Left hindlimb (tissue), 1 donor: ENCODE measurements at places on chromosomes 6 and 20.

DNA sequence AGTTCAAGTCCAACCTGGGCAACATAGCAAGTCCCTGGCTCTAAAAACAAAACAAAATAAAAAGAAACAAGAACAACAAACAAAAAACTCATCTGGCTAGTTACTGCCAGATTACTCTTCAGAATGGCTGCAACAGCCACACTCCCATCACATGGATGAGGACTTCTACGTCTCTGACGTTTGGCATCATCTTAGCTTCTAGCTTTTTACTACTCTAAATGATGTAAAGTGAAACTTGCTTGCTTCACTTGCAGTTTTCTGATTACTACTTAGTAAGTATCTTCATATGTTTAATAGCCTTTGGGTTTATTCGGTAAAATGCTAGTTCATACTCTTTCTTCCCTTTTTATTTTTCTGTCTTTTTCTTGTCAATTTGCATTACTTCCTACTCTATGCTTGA lies 161.1 kb upstream of the CARMIL1 start:
- DNase-seq = no peak

- DNase-seq = no peak
These were observed 77.7 kb upstream of the CLDN20 start for GRCh38 chr6:155186052-155186658.

GRCh38 chr6:121216928-121217327 lies 117.4 kb downstream of the TBC1D32 start:
- no peak for DNase-seq

GRCh38 chr20:25052255-25053194 lies 5.4 kb downstream of the ACSS1 start:
- peak; percentile 42 for DNase-seq

GRCh38 chr6:14386263-14386662 lies 268.7 kb downstream of the CD83 start:
- DNase-seq = no peak

DNA sequence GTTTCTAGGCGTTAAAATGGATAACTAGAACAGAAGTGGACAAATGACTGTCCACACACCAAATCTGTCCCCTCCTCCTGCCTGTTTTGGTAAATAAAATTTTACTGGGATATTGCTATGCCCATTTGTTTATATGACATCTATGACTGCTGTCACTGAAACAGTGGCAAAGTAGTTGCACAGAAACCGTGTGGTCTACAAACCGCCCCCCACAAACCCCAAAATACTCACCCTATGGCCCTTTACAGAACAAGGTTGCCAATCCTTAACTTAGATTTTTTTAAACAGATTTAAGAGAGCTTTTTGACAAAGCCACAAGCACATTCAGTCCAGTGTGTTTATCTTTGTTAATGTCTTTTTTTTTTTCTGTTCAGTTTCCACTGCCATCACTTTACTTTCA lies 137.8 kb downstream of the MTFR2 start:
- DNase-seq = no peak

DNA sequence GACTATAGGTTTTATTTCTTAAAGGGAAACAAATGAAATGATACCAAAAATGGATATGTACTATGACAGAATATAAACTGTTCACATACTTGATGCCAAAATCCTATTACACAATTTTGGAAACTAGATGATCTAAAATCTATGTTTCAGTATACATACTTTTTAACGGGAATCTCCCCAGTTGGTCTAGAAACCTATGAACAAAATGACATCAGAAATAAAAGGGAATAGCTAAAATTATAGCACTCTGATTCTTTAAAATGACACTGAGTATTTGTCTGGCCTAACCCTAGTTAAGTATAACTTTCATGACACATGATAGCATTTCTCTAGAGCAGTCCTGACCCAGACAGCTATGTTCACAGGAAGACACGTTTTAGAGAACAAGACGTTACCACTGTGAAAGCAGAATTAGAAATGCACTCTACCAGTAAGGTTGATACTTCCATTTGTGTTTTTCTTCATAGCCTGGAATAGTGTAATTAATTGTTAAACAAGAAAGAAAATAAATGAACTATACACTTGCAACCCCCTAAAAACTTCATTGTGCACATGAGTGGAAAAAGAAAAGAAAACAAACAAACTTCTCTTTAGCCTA lies 3.3 kb downstream of the OSER1 start:
- DNase-seq = no peak

DNA sequence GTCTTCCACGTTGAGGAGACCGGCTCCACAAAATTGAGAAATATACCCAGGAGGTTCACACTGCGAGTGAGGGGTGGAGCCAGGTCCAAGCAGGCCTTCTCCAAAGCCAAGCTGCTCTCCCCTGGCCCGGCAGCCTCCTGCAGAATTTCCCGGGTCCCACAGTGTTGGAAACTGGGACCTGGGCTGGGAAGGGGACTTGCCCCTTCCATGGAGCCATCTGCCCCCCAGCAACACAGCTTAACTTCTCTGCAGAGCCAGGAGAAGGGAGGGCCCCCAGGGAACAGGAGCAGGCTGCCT lies 35.4 kb downstream of the MDFI start:
- no peak for DNase-seq

GRCh38 chr6:74749211-74750147 lies 456.4 kb downstream of the COL12A1 start:
- no peak for DNase-seq

DNA sequence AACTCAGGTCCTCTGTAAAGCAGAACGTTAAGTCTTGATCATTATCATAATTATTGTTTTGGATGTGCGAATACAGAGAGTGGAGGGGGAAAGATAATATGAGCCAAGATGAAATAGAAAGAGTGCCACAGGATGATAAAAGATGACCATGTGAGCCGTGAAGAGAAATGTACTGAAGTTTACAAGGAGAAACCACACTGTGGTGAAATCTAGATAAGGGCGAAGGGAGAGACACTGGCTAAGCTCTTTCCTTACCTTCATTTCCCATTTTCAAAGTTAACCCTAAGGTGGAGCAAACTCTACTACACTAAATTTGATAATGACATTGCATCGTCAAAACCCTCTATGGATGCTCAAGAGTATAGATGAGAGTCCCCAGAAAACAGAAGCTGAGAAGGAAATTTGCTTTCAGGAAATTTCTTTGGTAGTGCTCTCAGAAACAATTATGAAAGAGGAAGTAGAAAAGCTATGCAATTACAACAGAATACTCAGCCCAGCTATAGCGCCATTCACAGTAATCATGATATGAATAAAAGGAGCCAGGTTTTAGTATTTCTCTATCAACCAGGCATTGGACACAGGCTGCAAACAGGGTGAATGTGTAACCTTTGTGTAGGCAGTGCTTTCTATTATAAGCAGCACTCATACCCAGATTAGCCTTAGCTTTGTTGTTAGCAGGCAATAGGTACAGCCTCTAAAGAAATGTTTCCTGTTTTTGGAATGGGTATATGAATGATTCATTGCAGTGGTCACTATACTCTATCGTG lies 1080.7 kb downstream of the GRIK2 start:
- no peak for DNase-seq

DNA sequence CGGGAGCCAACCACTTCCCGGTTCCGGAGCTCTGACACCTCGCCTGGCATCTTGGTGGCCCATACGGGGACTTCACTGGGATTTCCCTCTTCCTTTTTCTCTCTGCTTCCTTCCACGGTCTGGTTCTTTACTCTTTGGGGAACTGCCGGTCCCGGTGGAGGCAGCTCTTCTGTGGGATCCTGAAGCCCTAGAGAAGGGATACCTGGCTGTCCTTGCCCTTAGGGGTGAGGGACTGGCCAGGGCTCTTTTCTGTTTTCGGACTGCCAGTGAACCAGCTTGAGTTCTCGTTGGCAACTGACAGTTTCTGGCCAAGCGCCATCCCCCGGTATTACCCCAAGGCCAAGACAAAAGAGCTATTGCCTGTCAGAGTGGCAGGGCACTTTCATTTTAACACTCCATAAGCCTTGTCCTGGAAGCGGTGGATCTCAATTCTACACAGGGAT lies 880 bp upstream of the CPXM1 start:
- no peak for DNase-seq

DNA sequence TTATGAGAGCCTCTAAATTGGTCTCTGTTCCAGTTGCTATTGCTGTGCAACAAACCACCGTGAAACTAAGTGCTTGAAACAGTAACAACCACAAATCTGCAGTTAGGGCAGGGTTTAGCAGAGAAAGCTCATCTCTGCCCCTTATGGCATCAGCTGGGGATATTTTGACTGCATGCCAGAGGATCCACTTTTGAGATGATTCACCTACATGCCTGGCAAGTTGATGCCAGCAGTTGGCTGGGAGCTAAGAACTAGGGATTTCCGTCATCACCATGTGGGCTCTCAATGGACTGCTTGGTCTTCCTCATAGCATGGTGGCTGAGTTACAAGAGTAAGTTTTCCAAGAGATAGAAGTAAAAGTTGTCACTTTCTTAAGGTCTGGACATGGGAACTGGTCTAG lies 35.1 kb downstream of the PLCB4 start:
- no peak for DNase-seq

DNA sequence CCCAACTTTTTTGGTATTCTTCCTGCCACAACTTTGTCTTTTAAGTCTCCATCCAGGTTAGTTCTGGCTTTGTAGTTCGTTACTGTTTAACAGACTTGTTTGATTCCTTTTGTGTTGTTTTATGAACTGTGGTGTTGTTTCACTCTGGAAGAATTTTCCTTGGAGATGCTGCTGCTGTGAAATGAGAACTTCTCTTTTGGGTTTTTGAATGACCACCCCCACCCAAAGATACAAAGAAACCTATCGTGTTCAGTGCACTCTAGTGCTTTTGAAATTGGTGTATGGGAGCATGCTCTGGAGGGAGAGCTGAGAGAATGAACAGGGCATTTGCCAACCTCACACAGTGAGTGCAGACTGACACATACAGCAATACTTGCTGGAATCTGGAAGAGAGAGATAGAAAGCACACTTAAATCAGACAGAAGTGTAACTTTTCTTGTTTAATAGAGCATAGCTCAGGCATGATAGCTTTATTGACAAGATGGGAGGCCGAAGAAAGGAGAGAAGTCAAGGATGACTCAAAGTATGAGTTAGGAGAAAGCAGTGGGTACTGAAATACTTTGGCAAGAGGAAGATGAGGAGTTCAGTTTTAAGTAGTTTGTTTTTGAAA lies 293.1 kb downstream of the SOX4 start:
- DNase-seq = no peak

DNA sequence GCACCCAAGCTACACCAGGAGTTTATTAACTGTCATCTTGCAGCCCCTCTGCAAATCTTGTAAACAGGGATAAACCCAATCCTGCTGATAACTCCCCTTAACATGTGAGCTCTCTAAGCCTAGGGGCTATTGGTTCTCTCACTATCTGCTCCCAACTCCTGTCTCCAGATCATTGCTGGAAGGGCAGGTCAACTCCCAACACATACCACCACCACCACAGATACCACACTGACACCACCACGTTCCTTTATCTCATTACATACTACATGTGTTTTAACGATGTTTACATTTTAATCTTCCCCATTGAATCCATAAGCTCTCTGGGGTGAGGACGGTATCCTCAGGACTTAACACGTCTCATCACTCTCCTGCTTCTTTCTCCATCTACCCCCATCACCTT lies 51.8 kb downstream of the SIM1 start:
- DNase-seq = no peak

- no peak for DNase-seq
These were observed 7.6 kb downstream of the BTN2A2 start for GRCh38 chr6:26390531-26390930.

- no peak for DNase-seq
These were observed at the start of gene DST for GRCh38 chr6:56642366-56643261. Gene DST, minus strand, starts transcription at chr6:56642889.

GRCh38 chr20:57869291-57869950 lies 159.6 kb upstream of the PMEPA1 start:
- DNase-seq = no peak

DNA sequence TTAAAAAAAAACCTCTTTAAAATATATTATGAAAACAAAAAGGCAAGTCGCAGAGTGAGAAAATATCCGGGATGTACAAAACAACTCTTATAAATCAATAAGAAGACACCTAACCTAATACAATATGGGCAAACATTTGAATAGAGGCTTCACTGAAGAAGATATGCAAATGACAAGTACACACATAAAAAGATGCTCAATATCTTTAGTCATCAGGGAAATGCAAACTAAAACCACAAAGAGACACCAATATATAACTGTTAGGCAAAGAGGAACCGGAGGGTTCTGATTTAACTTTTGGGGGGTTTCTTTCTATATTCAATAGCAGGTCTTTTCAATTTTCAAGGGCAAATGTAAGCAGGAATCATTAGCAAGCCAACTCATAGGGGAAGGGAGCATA lies 480.7 kb upstream of the SPTLC3 start:
- DNase-seq = no peak

DNA sequence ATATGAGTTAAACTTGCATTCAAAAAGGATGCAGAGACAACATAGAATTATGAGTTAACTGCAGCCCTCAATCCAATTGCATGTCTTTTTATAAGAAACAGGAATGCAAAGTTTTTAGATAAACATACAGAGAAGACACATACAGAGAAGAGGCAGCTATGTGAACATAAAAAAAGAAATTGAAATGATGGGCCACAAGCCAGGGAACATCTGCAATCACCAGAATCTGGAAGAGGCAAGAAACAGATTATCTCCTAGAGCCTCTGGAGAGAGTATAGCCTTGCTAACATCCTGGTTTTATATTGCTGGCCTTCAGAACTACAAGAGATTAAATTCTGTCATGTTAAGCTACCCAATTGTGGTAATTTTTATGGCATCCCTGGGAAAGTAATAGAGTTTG lies 257.2 kb upstream of the EYS start:
- no peak for DNase-seq

GRCh38 chr20:53547664-53548239 lies 45.9 kb downstream of the ZNF217 start:
- DNase-seq = peak; percentile 69

- no peak for DNase-seq
These were observed 55.9 kb upstream of the PSMF1 start for GRCh38 chr20:1062334-1063010.

DNA sequence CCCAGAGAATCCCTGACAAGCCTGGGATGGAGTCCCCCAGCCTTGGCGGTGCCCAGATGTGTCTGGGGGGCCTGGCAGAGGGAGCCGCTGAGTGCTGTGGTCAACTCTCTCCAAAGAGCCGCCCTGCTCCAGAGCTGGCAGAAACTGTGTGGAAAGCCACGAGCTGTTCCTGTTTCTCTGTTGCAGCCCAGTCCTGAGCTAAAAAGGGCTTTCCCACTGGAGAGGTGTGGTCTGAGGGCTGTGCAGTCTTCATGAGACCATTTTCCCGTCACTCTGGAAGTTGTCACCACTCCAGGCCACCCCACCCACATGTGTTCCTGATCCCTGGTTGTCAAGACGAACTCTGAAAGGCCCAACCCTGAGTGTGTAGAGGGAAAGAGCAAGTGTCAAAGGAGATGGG lies 99.7 kb upstream of the KCNK16 start:
- DNase-seq = peak; percentile 76

GRCh38 chr6:111741177-111741952 lies 131.9 kb downstream of the FYN start:
- DNase-seq = no peak

GRCh38 chr6:163338671-163339405 lies 75.7 kb upstream of the QKI start:
- DNase-seq = peak; percentile 84

GRCh38 chr6:162409741-162410691 lies 317.6 kb downstream of the PRKN start:
- DNase-seq = no peak

- DNase-seq = no peak
These were observed 45.7 kb downstream of the SLC35A1 start for GRCh38 chr6:87518453-87518852.

GRCh38 chr6:128246472-128247260 lies 273.7 kb downstream of the PTPRK start:
- DNase-seq = no peak

GRCh38 chr6:27374824-27375612 lies 13.5 kb upstream of the ZNF391 start:
- DNase-seq = peak; percentile 81
